Effector CD4-positive, alpha-beta T cell (primary cell): ENCODE measurements at places on chromosomes 16 and 17.

DNA sequence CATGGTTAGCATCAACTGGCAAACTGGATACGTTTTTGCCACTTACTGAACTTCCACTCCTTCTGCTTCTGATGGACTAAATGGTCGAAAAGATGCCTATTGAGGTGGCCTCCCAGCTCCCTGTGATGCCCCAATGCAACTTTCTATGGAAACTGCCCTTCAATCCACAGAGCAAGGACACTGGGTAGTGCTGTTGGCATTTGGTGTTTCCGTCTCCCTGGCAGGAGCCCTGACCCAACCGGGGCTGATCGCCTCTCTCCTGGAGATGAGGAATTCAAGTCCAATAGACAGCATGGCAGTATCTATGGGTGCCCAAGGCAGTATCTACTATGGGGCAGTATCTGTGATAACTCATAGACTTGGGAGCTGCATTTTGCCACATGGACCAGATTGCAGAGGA is 116.3 kb upstream of the IRX3 start:
- DNase-seq: no peak

- DNase-seq: peak; percentile 70
These were observed 33.6 kb upstream of the CCR7 start for GRCh38 chr17:40598619-40599467.

DNA sequence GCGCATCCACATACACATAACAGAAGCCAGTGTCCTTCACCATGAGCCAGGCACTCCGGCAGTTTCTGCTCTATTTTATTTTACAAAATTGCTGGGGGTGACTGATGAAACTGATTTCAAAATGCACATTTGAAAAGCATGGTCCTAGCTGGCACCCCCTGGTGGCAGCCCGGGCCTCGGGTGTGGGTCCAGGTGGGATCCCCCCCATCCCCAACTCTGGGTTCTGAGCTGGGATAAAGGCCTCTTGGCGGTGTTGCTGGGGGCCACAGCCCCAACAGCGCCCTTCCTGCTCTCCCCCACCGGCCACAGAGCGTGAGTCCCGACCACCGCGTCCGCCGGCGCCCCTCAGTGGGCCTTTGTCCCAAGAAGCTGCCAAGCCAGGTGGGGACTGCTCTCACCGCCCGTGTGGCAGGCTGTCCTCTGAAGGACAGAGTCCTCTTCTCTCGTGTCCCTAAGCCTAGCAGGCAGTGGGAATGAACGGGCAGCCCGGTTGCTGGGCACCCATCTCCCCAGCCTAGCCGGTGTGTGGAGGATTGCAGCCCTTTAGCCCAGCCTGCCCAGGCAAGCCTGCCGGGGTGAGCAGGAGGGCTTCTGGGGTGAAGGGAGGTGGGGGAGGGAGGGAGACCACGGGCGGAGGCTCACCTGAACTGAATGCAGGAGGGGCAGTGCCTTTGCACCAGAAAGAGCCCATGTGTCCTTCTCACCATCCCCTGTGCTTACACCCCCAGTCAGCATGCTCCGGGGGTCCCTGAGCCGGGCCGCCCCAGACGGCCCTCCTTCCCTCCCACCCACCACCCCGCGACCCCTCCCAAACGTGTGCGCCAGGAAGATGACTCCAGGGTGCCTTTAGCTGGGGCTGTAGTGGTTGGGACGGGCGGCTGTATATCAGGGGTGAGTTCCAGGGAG is 898 bp downstream of the SNAI3 start:
- DNase-seq: peak; percentile 52

- no peak for DNase-seq
These were observed 124.8 kb downstream of the MRM1 start for GRCh38 chr17:36726199-36726598.

- peak; percentile 51 for DNase-seq
These were observed 17.1 kb upstream of the CCR7 start for GRCh38 chr17:40582328-40582901.

DNA sequence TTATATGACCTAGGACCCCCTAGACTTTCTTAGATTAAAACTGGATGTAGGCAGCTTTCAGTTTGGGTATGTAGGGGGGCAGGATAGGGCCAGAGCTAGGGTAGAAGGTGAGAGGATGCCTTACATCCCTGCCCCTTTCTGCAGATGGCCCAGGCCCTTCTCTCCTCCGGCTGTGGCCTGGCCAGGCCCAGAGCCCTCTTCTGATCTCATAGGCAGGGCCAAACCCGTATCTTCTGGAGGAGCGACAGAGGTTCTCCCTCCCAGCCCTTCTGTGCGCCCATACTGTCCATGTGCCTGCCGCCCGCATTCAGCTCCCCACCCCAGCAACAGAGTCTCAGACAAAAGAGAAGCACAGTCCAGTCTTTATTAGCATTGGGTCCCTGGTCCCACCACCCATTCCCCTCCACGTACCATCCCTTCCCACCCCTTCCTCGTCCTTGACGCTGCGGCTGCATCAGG is 2.0 kb upstream of the TSPOAP1 start:
- DNase-seq: no peak

DNA sequence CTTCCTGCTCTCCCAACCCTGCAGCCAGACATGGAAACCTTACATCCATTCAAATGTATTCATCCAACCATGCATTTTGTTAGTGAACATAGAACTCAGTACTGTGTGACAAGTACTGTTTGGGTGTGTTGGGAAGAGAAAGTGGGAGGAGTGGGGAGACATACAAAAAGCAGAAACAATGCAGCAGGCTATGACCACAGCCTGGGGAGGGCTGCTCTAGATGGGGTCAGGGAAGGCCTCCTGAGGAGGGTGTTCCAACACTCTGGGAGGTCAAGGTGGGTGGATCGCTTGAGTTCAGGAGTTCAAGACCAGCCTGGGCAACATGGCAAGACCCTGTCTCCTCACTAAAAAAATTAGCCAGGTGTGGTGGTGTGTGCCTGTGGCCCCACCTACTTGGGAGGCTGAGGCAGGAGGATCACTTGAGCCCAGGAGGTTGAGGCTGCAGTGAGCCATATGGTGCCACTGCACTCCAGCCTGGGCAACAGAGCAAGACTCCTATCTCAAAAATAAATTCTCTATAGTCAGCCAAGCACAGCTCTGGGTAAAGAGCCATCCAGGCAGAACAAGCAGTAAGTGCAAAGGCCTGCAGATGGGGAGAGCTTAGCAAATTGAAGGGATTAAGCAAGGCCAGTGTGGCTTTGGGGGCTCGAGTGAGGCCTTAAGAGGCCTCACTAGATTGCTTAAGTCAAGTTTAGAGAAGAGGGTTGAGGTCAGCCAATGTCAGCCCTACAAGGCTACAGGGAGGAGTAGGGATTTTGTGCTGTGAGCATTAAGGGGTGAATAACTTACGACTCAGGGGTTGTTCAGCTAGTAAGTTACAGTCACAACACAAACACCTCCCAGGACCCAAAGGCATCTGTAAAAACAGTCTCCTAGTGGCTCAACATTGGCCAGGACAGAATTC is 5.5 kb downstream of the SLC13A2 start:
- DNase-seq: no peak

GRCh38 chr17:44171931-44172455 is 1.5 kb downstream of the ASB16 start:
- DNase-seq: no peak

DNA sequence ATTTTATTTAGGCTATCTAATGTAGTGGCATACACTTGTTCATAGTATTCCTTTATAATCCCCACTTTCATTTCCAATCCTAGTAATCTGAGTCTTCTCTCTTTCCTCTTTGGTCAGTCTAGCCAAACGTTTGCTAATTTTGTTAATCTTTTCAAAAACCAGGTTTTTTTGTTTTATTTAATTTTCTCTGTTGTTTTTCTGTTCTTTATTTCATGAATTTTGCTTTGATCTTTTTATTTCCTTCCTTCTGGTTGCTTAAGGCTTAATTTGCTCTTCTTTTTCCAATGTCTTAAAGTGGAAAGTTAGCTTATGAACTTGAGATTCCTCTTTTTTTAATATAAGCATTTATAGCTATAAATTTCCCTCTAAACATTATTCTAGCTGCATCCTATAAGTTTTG is 68.9 kb downstream of the NACA2 start:
- DNase-seq: no peak

- DNase-seq: no peak
These were observed 83.4 kb downstream of the ASIC2 start for GRCh38 chr17:33209671-33210070.
